Endothelial cell (in vitro differentiated cells): ENCODE measurements at places on chromosomes 7 and 10. TPM values are rescaled to one million over a fixed set of nuclear protein-coding genes. Genes with fewer than 3 reads are reported as not detected.

DNA sequence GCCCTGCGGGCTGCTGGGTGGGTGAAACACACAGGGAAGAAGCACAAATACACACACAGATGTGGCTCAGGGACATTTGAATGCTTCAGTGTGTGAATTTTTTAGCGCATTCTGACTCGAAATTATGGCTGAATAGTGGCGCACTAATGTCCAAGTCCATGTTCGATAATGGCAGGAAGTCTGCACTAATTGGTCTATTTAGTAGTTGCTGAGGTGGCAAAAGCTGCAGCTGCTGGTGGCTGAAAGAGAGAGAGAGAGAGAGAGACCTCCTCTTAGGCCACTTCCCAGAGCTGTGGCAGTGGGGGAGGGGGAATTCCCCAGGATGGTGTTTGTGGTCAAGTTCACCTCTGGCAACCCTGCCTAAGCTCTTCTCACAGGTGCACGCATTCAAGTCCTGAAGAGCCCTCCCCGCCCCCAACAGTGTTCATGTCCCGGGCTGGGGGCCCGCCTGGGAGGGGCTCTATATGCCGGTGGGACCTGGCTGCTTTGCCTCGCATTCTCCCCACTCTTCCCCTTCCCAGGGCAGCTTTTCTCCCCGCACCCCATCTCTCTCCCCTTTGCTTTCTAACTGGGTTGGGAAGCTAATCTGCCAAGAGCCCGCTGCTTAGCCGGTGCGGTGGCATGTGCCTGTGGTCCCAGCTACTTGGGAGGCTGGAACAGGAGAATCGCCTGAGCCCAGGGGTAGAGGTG is 6.0 kb upstream of the MNX1 start:
- DNase-seq = no peak

GRCh38 chr10:97781618-97782331 is 10.0 kb upstream of the SFRP5 start:
- no peak for DNase-seq

DNA sequence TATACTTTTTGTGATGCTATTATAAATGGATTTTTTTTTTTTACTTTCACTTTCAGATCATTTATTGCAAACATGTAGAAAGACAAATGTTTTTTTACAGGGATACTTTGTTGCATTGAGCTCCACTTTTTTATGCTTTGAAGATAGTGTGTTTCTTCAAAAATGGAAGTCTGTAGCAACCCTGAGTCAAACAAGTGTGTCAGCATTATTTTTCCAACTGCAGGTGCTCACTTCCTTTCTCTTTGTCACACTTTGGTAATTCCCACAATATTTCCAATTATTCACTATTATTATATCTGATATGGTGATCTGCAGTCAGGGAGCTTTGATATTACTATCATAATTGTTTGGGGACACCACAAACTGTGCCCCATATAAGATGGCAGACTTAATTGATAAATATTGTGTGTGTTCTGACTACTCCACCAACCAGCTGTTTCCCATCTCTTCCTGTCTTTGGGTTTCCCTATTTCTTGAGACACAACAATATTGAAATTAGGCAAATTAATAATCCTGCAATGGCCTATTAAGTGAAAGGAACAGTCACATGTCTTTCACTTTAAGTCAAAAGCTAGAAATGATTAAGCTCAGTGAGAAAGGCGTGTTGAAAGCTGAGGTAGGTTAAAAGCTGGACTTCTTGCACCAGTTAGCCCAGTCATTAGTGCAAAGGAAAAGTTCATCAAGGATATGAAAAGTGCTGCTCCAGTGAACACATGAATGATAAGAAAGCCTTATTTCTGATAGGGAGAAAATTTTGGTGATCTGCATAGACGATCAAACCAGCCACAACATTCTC is 231.3 kb upstream of the SH2B2 start:
- no peak for DNase-seq

Gene PPP1R17
- 0.36 TPM for total RNA-seq

Gene STOX1
- total RNA-seq = 0.21 TPM

Gene STAM
- total RNA-seq = 22.0 TPM

DNA sequence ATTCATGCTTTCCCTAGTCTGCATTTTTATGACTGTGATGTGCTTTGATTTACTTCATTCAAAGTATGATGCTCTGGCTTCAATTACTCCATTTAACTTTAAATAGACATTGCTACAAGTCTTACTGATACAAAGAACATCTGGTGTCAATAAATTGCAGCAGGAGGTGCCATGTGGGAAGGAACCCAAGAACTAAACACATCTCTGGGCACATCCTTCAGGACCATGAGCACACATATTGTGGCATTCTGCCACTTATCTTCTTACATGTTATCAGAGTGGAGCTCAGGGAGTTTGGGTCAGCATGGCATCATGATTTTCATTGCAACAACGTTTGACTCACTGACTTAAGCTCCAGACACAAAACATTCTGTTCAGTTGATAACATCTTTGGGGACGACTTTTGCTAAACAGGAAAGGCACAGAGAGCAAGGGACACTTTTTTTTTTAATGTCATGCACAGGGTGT is 227.0 kb downstream of the DKK1 start:
- no peak for DNase-seq

DNA sequence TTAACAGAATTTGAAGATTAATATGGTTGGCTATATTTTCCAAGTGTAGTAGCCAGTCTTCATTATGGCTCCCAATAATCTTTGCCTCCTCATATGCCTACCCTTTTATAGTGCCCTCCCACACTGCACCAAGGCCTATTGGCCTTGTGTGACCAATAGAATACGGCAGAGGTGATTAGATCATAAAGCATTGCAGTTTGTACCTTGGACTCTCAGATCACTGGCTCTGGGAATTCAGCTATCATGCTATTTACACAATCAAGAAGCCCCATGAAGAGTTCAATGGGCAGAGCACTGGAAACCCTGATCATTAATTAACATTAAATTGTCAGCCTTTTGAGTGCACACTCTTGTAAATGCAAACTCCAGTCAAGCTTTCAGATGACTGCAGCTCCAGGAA is 154.5 kb upstream of the MAGI2 start:
- no peak for DNase-seq

- no peak for DNase-seq
Measured at GRCh38 chr7:29282819-29283414, 88.3 kb downstream of the CHN2 start.

GRCh38 chr7:46003161-46003560 is 82.1 kb upstream of the IGFBP3 start:
- DNase-seq = no peak

Gene CYP2C8
- 0.87 TPM for total RNA-seq

Gene PLEKHS1
- not detected for total RNA-seq
